ENCODE measurements at places on chromosomes 2 and 18.
A peak's percentile ranks its signal among the peaks of the same experiment; 100 is the strongest.

DNA sequence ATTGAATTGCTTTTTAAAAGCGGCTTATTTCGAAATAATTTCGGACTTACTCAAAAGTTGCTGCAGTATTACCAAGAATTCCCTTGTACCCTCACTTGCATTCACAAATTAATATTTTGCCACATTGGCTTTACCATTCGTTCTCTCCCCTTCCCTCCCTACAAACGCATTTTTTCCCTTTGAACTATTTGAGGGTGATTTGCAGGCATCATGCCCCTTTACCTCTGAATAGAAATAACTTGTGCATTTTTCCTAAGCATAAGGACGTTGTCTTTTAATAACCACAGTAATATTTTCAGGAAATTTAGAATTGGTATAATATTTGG lies 608 bp downstream of the CCDC138 start:
- no peak for DNase-seq

GRCh38 chr2:66691031-66691965 lies 256.4 kb downstream of the MEIS1 start:
- no peak for DNase-seq

DNA sequence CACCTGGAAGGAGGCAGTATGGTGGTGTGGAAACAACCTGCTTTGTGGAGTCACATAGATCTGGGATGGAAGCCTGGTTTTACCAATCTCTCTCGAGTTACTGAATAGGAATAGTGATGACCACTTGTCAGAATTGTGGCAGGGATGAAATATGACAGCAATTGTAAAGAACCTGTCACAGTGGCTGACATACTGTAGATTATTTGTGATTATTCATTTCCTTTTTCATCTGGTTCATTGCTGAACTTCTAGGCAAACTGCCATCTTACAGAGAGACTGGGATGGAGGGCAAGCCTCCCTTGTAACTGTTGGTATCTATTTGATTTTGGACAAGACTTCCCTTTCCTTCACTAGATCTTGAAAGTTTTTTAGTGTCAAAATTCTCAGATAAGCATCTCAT lies 42.0 kb downstream of the FMNL2 start:
- DNase-seq, result no peak

DNA sequence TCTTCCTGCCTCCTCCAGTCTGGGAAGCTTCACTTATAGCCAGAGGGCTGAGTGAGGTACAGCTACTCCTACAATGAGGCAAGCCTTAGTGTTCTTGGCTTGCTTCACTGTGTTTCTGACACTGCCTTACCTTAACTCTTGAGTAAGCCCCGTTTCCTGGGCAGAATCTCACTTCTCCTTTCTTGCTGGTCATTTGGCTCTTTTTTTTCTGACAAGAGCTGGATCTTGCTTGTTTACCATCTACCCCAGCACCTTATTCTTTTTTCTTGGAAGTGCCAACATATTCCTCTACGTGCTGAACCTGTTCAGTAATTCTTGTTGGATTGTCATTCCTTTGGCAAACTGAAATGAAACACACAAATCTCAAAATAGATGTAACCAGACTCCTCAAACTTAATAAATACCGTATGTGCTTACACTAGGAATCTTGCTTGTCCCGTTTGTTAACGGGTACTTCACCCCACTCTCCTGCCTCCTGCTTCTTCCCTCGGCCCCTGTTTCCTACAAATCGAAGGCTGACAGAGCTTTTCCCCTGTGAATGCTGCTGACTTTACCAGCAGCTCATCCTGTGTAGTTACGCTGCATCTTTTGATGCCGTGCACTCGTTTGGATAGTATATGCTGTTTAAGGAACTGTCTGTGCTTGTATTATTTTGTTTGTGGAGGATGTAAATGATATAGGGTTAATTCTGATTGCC lies 132.2 kb downstream of the FMNL2 start:
- DNase-seq, result peak; percentile 68

DNA sequence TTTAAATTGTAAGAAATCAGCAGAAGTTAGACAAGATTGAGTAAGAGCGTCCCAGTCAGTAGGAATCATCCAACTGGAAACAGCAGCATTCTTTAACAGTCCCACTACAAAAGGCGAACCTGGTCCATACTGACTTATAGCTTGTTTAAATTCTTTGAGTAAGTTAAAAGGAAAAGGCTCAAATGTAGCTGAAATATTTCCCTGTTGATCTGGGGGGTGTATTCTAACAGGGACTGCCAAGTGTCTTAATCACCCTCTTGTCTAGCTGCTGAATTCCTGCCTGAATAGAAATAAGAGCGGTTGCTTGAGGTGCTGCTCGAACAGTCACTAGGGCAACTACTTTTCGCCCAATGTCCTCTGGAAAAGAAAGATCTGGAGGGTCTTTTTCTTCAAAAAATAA lies 56.4 kb upstream of the FMNL2 start:
- no peak for DNase-seq

DNA sequence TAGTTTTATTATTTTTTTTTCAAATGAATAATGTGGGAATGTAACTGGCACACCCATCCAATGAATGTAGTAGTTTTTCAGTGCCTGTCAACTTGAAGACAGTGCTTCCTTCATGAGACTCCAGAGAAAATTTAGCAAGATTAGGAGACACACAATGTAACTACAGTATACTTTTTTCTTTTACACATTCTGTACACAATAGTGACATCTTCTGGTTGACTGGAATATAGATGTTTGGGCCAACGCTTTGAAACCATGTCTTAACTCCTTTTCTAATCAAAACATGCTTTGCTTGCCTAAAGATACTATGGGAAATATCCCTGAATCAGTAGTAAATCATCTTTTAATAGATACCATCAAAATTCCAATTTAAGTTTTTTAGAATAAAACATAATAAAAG lies 229.5 kb upstream of the ZC3H15 start:
- peak; percentile 36 for DNase-seq

DNA sequence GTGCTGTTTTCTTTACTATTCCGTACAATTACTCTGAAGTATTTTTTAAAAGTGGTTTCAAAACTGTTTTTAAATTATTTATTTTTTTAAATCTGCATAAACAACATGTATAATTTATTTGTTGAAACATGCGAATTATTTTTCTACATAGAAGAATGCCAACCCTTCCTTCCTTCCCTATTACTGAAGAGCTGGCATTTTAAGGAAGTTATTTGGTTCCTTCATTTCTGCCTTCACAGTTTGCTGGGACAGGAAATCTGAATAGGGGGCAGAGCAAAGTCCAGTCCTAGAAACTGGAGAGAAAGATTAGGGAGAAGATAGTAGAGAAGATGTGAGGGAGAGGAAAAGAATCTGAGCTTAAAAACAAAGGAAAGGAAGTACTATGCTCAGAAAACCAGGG lies 146.7 kb upstream of the ACVR2A start:
- no peak for DNase-seq

GRCh38 chr2:12045864-12046291 lies 299.4 kb downstream of the LPIN1 start:
- no peak for DNase-seq

DNA sequence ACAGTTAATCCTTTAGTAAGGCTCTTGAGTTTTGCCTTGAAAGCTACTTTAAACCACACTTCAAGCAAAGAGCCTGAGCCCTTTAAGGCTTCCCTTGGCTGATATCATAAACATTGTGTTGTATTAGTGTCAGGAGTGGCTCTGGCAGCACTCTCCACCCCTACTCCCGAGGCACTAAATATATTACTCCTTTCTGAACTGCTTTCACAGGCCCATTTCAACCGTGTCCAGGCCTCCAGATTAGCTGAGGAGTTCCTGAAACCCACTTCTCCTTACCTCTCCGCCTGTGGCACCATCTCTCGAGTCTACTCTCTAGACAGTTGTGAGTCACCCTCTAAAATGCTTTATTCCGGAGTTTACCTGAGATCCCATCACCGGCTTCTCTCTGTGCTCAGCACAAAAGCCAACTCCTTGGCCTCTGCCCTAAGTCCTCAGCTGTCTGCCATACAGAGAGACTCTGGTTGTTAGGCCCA lies 14.4 kb upstream of the STON1 start:
- DNase-seq, result no peak

GRCh38 chr2:73897240-73897583 lies 4.4 kb downstream of the ACTG2 start:
- no peak for DNase-seq
